ENCODE measurements at places on chromosomes 3 and 15.

DNA sequence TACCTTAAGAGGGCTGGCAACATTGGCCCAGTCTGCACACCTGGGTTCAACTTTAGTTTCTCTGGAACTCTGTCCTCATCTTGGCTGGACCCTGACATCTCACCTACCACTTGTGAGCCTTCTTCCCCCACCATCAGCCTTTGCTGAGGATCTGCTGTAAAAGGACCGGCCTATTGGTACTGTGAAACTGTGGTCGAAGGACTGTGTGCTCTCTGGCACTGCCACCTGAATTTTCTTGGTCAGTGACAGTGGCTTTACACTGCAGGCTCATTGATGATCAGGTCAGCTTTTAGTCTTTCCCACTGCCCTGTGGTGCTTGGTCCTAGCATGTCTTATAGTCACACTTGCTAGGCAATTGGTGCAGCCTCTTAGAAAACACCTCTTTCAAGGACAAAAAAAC, 86.9 kb downstream of the PEX5L start:
- no peak for DNase-seq

DNA sequence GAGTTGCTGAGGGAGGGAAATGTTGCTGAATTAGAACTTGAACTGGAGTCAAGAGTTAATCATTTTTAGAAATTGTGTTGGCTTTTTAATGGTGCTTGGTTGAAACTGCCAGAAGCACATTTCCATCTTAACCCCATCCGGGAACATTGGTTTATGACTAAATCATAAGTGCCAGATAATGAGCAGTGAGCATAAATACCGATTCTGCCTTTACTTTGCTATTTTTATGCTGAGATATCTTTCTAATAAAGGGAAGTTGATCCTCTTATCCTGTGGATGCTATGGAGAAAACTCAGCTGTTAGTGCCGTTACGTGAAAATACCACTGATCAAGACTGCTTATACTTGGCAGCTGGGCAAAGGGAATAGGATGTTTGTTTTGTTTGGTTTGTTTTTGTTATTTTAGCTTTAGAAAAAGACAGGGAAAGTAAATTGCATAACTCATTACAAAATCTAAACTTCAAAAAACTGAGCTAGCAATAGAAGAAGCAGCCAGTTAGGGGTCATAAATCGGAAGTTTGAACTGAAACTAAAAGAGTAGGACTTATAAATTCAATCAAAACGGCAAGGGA, 813.1 kb downstream of the NAALADL2 start:
- DNase-seq = no peak

GRCh38 chr15:62709261-62709660, 333.3 kb upstream of the TPM1 start:
- DNase-seq = no peak

DNA sequence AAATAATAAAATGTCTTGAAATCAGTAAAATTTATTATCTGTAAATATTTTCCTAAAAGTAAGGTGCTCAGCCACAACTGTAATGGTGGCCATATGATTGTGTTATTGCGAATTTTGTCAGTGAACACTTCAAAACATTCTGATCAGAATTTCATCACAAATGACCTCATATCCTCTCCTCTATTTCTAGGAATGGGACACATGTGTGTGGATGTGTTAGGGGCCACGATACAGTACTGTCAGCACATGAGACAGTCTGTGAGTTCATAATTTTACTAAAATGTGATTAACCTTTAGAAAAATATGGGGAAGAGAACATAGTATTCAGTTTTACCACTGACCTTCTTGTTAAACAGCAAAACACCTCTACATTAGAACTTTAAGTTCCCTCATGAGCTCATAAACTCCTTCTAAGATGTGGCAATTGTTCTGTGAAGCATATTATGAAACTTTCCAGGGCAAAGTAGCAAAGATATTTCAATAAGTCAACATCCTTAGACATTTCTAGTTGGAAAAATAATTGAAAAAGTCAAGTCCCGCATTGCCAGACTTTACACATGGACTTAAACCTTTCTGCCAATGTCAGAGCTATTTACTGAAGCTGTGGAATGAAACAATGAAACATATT, 158.2 kb upstream of the ABI3BP start:
- no peak for DNase-seq

- no peak for DNase-seq
Measured at GRCh38 chr15:68543165-68544008, 35.4 kb upstream of the CORO2B start.

DNA sequence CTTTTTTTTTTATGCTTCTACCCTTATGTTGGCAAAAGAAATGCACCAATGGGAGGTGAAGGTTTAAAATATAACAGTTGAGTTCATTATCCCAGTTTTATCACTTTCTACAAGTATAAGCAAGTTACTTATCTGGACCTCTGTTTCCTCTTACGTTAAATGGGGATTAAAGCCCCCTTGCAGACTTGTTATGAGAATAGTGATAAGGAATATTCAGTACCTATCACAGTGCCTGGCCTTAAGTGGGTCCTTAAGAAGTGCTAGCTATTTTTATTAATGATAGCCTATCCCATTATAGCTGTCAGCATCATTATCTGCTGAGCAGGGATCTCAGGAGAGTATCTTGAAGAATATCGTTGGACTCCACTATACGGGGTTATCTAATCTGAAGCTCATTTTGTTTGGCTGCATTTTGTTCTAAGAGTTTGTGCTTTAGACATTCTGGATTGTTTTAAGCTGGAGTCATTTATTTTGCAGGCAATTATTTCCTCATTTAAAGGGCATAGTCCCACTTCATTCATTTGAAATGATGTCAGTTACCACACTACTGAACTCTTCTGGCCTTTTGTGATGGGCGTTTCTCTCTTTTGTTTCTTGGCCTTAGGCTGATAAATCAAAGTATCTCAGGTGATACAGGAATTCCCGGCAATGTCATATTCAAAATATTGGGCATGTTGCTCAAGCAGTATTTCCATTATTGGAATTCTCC, 28.8 kb downstream of the RAB8B start:
- no peak for DNase-seq

- DNase-seq = no peak
Measured at GRCh38 chr3:19645093-19645492, 288.9 kb downstream of the EFHB start.

DNA sequence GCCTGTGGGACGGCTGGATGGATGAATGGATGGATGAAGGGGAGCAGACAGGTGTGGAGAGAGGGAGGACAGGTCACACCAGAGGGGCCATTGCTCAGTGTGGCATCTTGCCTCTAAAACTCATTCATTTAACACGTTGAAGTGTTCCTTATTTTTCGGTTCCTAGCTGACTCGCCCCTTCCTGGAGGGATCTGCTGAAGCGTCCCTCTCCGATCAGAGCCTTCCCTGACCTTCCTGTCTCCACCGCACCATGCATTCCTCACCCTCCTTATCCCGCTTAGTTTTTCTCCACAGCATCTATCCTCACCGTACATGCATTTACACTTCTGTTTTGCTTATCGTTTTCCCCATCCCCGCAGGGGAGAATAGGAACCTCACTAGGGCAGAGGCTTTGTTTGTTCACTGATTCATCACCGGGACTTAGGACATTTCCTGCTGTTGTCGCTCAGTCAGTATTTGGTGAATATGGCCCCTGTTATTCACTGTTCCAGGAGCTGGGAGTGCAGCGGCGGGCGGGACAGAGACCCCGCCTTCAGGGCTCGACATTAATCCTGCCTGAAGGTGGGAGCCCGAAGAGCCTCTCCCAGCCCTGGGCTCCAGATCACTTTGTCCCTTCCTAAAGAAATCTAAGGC, 32.0 kb downstream of the FOXL2 start:
- no peak for DNase-seq

DNA sequence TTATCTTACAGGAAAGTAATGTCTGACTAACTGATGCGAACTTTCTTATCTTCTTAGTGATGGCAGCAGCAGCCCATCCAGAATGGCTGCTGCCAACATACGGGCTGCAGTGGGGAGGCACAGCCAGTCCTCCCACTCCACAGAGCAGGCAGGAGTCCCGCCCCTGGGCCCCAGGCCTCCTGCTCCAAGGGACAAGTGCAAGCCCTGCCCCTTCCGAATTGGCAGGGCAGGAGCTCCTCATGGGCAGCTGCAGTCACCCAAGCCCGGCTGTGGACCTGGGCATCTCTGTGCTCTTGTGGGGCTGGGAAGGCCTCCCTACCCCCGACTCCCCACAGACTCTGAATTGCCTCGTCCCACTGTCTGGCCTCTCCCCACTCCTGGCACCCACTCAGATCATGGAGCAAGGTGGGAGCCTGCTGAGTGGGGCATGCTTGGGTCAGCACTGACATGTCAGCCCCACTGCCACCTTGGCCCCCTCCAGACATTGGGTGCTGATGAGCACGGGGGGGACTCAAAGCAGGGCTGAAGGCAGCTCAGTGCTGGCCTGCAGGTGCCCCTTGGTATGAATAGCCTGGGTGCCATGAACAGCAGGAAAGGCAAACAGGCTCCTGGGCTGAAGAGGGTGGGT, 618.9 kb upstream of the KCNMB2 start:
- DNase-seq = no peak

DNA sequence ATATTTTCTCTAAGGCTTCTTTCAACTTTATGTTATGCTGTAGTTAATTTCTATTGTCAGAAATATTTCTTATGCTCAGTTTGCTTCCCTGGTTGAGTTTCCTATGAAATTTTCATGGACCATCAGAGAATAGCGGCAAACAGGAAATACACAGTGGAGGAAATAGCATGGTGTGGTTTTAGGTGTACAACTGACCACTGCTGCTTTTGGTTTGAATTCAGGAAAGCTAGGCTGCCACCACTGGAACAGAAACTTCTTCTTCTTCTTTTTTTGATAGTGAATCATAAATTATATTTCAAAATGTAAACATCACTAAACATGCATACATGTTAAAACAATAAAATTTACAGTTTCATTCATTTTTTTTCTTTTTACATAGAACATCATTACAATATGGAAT, 316.6 kb upstream of the TGFBR2 start:
- DNase-seq = no peak

DNA sequence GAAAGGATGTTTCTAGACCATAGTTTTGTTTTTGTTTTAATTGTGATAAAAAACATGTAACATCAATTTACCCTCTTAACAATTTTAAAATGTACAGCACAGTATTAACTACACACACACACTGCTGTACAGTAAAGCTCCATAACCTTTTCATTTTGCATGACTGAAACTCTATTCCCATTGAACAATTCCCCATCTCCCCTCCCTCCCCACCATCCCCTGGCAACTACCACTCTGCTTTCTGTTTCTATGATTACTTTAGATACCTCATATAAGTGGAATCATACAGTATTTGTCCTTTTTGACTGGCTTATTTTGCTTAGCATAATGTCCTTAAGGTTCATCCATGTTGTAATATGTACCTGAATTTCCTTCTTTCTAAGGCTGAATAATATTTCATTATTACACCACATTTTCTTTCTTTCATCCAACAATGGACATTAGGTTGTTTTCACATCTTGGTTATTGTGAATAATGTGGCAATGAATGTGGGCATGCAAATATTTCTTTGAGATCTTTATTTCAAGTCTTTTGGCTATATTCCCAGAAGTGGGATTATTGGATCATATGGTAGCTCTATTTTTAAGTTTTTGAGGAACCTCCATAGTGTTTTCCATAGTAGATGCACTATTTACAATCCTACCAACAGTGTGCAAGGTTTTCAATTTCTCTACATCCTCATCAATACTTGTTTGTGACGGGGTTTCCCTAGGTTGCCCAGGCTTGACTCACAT, 10.7 kb downstream of the CHST14 start:
- DNase-seq = no peak

DNA sequence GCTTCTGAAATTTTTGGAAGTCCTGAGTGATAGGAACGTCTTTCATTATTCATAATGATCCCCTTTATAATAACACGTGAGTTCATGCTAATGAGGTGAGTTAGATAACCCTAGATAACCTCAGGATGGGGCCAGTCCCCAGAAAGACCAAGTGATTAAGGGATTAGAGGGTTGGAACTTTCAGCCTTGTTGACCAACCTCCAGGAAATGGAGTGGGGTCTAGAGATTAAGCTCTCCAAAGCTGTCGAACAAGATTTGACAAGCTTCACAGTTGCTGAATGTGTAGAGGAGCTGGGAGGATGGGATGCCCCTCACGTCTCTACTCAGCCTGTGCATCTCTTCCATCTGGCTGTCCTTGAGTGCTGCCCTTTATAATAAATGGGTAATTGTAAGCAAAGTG, 107.1 kb downstream of the ZMAT3 start:
- no peak for DNase-seq

- no peak for DNase-seq
Measured at GRCh38 chr3:149487598-149488197, 13.2 kb downstream of the TM4SF4 start.

DNA sequence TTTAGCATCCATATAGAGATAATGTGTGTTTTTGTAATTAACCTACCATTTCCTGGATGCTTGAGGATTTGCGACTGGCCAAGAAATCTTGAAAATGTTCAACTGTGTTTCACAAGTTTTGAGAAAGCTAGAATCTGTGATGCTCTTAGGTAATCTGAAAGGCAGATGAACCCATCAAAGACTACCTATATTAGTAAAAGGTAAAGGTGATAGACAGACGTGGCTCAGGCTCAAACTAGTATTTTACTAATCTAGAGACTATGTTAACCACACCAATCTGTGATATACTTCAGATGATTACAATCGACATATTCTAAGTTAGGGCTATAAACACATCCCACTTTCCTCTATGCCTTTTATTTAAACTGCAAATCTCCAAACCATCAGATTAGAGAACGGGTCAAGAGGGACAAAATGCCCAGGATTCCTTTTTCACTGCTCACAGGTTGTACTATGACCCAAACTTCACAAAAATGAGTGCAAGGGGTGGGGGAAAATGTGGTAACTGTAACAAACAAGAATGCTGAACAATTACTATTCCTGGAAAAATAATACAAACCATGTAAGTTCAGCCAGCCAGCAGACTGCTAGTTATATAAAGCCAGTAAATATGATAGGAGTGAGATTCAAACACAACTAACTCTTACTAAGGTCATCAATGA, 295.1 kb downstream of the FOXP1 start:
- no peak for DNase-seq

DNA sequence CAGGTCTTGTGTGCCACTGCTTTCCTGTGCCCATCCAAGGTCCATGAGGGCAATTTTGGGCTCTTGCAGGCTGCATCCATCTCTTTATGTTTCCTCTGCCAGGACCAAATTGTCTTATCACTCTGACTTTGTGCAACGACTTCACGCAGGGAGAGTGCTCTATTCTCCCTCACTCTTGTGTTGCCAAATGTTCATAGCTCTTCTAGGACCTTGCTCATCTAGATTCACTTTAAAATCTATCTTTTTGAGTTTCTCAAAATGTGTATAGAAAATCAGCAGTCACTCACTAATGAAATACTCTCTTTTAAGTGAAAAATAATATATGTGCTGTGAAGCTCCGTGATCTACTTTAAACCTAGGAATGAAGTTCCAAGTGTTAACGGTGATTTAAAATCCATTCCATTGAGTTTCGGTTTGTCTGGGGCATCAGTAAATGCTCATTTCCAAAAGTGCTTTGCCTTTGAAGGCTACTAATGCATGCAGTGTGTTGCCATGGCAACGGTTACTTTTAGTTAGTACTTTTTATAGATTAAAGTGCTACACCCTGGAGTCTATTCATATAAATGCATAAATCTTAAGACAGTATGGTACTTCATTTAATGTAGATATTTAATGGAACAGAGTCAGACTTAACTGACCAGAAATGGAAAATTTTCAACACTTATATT, 46.6 kb upstream of the GOLGA8J start:
- no peak for DNase-seq
